ENCODE measurements at places on chromosomes 2 and 18.

DNA sequence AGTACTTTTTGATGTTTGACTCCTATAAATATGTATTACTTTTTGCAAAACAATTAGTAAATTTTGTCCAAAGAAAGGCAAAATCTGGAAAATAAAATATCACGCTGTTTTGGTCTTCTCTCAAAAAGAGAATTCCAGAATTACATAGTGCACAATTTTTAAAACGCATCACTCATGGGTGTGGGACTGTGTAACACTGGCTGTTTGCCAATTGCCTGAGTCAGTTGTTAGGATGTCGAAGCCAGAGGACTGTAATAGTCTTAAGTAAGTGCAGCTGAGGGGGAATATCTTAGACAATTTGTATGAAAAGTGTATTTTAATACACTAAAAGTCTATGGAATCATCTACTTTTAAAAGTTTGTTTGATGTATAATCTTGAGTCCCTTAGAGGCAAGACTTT is 24.1 kb upstream of the EPHA4 start:
- peak; percentile 26 for DNase-seq

DNA sequence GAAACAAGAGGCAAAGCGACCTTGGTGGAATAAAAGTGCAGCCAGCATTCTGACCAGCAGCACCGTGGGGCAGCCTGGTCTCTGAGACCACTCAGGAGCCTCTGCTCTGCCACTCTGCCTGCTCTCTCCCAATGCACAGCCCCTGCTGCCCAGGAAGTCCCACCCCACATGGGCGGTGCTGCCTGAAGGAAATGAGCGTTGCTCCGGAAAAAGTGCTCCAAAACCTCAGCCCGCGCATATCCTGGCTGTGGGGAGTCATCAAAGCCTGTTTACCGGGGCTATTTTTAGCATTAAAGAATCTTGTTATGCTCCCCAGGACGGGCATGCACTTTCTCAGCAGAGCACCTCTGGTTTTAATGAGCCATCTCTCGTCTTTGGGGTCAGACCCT is 54.5 kb downstream of the EPAS1 start:
- DNase-seq, result no peak

GRCh38 chr2:29527947-29528346 is 393.4 kb downstream of the ALK start:
- DNase-seq, result no peak

DNA sequence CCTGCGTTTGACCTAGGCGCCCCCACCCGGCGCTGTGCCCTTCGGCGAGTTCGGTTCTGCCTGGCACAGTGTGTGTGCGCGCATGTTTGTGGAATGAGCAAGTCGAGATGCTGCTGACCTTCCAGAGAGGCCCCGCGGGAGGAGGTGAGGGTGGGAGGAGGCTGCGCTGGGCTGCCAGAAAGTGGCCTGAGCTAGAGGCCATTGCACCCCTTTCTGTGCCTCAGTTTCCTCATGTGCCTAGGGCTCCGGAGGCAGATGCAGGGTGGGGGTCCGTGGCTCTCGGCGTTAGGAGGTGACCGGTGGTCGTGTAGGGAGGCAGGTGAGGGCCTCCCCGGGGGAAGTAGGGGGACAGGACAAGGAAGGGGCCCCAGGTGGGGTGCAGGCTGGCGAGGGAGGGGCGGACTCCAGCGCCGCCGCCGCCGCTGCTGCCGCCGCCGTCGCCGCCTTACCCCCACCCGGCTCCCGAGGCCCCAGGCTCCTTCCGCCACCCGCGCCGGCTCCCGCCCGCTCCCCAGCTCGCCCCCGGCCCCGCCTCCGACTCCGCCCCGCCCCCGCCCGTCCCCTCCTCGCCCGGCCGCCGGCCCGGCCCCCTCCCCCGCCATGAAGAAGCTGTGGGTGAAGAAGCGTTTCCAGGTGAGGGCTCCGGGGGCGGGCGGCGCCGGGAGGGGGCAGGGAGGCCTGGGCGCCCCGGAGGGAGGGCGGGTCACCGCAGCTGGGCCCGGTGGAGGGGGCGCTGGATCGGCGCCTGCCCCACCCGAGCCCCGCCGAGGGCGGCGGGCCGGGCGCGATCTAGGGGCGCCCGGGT is 7.0 kb downstream of the SPEG start:
- no peak for DNase-seq

- peak; percentile 80 for DNase-seq
Observed at GRCh38 chr2:177355874-177356273, 36.7 kb upstream of the AGPS start.

- no peak for DNase-seq
Observed at GRCh38 chr2:128801576-128801975, 482.9 kb upstream of the HS6ST1 start.

- DNase-seq, result no peak
Observed at GRCh38 chr2:62447411-62447810, 58.6 kb downstream of the TMEM17 start.

DNA sequence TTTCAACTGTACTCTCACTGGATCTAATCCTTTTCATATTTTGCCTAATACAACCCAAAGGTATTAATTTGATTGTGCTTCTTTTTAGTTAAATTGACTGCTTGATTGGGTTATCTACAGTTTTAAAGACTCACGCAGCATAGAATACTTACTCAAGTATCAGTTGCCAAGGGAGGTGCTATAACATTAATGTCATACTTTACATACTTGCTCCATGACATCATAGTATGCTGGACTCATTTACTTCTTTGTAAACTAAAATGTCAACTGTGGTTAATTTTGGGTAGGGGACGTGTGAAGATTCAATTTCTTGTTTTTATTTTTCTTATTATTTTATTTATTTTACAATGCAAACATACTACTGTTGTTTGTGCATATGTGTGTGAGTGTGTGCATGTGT is 716.2 kb upstream of the VRK2 start:
- DNase-seq, result no peak

DNA sequence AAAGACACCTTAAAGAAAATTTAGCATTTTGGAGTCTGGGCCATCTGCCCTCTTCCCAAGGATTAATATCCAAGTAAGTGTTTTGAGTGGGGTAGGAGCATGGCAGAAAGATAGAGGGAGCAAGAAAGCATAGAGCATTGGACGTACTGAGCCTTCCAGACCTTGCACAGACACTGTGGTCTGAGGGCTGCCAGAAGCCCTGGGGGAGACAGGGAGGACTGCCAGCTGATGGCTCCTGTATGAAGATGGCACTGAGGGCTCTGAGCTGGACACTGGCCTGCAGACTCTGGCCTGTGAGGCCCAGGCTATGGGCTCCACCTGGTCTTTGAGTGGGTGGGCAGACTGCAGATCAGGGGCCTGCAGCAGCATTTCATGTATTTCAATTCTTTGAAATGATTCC is 2.9 kb upstream of the PKDCC start:
- no peak for DNase-seq

- DNase-seq, result no peak
Observed at GRCh38 chr2:62412347-62412742, 93.7 kb downstream of the TMEM17 start.

DNA sequence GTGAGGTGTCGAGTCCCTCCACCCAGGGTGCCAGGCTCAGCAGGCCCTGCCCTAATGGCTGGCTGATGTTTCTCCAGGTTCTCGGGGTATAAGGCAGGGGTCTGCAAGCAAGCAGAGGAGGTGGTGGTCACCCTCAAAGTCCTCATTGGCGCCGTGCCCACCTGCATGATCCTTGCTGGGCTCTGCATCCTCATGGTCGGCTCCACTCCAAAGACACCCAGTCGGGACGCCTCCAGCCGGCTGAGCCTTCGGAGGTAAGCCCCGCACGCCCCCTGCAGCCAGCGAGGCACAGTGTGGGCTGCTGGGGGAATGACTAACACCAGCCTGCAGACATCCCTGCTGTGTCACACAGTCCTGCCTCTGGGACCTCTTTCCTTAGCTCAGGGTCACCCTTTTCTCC is 14.1 kb downstream of the MFSD2B start:
- DNase-seq, result no peak

DNA sequence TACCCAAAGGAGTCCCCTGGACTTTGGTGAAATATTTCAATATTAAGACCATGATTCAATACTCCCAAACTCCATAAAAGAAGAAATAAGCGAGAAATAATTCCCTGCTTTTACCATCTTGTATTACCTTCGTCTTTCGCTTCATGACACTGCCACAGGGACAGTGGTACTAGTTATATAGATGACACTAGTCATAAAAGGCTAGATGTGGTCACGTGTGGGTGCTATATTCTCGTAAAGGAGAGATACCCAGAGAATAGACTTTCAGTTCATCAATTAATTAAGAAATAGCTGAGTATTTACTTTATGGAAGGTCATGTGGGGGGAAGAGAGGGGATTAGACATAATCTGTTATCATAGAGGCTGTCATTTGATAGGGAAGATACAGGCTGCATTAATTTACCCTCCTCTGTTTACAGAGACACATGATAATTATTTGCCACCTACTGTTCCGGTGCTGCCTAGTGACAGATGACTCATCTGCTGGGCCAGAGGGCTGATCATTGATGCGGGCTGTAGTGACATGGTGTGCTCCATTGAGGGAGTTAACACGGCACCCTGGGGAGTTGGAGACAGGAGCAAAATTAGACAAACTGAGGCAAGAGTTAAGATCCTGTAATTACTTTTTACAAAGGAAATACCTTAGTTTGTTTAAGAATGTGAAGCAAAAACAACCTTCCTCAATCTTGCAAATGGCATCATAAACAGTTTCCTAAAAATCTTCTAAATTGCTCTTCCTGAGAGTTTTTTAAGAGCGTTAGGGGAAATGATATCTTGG is 78.2 kb upstream of the ITGB6 start:
- DNase-seq, result no peak

DNA sequence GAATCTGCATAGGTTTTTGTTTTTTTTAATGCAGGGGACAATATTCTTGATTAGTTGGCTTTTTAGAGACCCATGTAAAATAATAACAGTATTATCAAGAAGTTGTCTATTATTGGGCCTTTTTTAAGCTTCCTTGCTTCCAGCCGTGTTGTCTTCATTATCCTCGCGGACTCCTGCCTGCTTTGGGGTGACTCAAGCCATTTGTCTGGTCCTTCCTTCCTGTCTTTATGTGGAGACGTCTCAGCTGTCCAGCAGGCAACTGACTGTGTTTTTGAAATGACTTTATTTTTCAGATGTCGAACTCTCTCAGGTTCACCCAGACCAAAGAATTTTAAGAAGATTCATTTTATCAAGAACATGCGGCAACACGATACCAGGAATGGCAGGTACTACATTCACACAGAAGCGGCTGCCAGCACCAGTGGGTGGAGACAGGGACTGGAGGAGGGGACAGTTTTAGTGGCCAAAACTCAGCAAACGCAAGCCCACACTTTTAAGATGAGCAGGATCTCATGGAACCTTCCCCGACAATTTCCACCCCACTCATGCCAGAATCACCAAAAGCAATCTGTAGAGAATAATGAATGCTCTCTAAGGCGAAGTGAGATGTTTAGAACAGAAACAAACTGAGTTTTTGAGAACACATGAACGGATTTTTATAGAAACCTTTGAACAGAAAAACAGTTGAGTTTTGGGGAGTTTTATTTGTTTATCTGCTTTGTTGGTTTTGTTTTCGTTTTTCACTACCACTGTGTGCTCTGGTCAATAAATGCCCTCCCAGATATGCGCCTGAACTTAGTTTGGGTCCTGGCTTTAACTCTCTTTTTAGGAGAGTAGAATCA is 59.1 kb downstream of the CABLES1 start:
- no peak for DNase-seq

GRCh38 chr18:25166113-25166512 is 185.9 kb downstream of the ZNF521 start:
- DNase-seq, result no peak

DNA sequence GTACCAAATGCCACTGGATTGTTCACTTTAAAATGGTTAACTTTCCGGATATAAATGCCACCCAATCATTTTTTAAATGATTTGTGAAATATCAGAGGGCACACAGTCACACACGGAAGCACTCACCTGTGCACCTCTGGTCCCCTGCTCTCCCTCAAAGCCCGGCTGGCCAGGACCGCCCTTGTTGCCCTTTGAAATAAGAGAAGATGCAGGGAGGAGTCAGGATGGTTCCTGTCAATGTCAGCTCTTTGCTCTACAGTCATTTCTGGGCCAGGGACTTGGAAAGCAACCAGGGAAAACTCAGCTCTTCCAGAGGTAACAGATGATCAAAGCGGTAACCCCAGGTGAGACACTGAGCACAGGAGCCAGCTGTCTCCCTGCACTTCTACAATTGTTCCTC is 60.7 kb downstream of the COL6A3 start:
- no peak for DNase-seq

GRCh38 chr2:105789745-105790460 is 45.2 kb downstream of the NCK2 start:
- DNase-seq, result no peak

GRCh38 chr2:144924827-144925226 is 404.9 kb upstream of the ZEB2 start:
- DNase-seq, result no peak

DNA sequence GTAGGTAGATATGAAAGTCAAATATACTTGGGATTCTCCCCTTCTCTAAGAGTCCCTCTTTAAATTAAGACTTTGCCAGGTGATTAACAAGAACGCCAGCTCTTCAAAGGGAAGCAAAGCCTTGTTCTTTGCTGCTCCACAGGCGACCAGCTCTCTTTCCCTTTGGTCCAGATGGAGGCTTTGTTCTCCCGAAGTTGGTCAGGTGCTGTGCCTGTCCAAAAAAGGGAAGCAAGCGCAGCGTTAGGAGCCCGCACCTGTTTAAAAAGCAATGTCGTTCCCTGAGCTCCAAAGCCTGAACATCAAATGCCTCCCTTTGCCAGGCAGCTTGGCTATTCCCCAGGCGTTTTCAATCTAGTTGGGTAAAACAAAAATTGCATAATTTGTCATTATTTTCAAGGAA is 1913.1 kb upstream of the PIK3C3 start:
- DNase-seq, result no peak

GRCh38 chr18:70659036-70659925 is 370.4 kb downstream of the SOCS6 start:
- no peak for DNase-seq

DNA sequence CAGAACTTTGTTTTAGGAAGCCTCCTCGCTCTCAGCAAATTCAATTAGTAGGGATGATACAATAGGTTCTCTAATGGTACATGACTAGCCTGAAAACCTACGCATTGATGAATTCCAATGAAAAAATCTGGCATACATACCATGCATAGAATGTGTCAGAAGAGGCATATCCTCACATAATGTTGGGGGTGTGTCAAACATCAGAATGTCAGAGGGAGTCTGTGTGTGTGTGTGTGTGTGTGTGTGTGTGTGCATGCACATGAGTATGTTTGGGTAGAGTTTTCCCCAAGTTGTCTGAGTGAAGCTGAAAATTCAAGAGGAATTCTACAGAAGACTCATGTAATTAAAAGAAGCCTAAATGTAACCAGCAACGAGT is 78.5 kb downstream of the FIGN start:
- no peak for DNase-seq

- no peak for DNase-seq
Observed at GRCh38 chr2:27887830-27888229, 2.4 kb downstream of the RBKS start.

Data from astrocyte of the cerebellum (primary cell).